ENCODE measurements at places on chromosomes 5 and 9.

- DNase-seq: no peak
These were observed 12.3 kb downstream of the RXRA start for GRCh38 chr9:134338394-134339182.

DNA sequence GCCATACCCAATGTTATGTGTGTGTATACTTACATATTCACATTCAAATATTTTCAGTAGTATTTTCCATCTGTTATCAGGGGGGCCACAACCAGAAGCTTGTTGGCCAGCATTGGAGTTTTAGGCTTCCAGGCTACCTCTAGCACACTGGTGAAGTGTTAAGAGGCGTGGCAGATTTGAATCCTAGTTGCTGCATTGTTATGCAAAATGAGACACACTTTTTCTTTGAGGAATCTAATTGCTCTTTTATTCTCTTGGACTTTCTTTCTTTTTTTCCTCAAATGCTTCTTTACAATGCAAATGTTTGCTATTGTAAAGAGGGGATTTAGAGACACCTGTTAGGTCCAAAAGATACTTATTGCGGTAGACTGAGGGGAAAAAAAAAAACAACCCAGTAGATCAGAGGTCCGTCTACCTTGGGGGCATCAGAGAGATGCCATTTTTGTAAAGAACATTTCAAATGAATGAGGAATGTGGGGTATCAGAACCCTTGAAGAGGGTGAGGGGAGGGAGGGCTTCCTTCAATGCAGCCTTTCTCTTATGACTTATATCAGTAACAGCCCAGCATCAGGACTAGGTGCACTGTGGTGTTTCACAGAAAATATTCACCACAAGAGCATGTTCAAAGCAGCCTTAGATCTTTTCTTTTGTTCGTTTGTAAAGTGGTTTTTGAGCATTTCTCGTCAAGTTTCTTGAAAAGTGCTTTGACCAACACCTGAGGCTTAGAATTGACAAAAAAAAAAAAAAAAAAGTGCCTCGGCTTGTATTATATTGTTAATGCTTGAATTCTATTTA is 3.8 kb downstream of the SMARCA2 start:
- no peak for DNase-seq

- no peak for DNase-seq
These were observed 2.6 kb downstream of the AJM1 start for GRCh38 chr9:136844761-136845464.

GRCh38 chr5:76351176-76351575 is 51.9 kb upstream of the IQGAP2 start:
- DNase-seq: no peak

- DNase-seq: no peak
These were observed 532.2 kb downstream of the ACTL7B start for GRCh38 chr9:108323615-108324014.

DNA sequence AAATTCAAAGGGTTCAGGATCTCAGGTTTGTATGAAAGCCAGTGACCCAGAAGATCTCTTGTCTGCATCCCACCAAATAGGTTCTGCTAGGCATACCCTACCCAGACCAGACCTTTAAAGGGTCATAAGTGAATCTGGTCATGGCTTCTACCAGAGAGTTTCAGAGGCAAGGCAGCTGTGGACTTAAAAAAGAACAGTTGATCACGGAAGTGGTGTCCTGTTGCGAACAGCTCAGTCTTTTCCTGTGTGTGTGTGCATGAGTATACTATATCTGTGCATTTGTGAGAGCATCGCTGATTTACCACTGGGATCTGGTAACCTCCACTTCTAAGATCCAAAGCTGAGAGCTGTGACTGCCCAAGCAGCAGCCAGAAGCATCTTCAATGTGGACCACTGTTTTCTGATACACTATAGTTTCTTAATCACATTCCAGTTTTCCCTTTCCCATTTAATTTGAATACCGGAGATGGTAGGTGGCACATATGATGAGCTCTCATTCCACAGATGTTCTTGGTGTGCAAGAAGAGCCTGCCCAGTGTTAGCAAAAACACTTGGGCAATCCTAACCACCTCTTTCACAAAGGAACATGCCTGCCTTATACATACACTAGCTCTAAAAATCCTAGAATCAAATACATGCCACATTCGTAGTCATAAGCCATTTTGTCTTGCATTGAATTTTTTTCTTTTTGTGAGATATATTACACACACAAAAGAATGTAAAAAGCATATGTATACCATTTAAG is 36.2 kb upstream of the OR2S2 start:
- DNase-seq: no peak

DNA sequence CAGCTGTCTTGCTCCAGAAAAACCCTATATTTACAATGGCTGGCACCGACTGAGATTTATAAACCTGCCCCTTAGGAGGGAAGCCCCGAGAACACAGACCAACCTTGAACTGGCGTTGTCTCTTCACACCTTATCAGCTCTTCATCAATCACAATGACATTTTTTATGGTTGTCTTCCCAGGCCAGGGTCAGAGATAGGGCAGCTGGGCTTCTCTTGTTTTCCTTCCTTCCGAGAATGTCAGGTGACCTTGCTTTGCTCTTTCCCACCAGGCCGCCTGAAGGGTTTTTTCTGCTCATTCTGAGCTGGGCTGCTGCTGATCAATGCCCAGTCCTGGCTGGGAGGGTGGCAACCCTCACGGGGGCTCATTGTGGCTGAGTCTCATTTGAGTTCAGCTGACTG is 619.1 kb downstream of the CCDC171 start:
- no peak for DNase-seq

DNA sequence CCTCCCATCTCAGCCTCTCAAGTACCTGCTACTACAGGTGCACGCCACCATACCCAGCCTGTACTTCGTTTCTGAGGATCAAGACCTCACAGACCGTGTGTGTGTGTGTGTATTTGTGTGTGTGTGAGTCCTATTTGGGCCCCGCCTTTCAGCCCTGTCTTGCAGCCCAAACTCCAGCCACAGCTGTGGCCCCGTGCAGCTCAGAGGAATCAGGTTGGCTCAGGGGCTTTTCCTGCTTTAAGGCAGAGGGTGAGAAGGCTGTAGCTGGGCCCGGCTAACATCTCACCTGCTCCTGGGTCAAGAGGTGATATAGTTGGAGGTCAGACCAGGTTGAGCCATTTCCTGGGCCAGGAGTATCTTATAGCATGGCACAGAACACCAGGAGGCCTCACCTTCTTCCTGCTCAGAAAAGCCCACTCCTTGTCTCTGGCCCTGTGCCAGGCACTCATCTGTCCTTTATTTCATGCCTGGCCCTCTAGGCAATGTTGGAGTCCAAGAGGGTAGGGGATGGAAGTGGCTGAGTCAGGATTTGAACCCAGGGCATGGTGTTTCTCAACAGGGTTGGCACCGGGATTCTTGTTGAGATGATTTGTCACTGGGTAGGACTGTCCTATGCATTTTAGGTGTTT is 1.6 kb upstream of the PHYKPL start:
- DNase-seq: no peak

GRCh38 chr9:107588393-107588792 is 98.8 kb upstream of the KLF4 start:
- no peak for DNase-seq

DNA sequence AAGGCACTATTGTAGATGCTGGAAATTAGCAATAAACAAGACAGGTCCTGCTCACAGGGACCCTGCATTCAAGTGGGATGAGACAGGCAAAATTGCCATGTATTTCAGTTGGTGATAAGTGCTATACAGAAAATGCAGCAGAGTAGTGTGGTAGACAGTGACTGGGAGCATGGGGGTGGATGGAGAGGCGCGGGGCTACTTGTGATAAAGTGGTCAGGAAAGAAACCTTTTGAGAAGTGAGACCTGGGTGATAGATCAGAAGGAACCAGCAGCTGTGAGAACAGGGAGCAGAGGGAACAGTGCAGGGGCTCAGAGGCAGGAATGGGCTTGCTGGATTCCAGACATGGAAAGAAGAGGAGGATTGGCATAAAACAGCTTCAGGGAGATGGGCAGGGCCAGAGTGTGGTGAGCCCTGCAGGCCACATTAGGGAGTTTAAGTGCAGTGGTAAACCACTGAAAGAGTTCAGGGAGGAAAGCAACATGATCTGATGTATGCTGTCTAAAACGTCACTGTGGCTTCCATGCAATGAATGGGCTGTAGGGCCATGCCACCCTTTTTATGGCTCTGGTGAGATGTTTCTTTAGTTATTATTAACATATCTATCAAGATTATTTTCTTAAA is 7.3 kb downstream of the CRHBP start:
- DNase-seq: no peak

DNA sequence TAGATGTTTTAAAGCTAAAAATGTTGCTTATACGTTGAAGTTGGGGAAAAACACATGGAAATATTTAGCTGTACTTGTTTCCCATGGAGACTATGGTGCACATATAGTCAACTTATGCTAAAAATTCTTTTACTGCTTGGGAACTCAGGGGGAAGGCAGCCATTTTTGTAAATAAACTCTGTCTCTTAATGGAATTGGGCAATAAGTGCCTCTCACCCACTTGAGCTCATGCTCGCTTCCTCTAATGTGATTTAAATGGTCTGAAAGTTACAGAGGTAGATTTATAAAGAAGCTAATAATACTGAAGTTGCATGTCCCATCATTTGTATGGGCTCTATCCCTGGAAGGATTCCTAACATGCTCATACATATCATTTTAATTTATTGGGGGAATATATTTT is 523.8 kb downstream of the RASEF start:
- no peak for DNase-seq

Data from activated T-helper 9 cell treated with anti-CD3 and anti-CD28 coated beads, Interleukin-2, amount 50 U/mL, for 16 hours (primary cell).